Left cardiac atrium (tissue), 4 donors: ENCODE measurements at places on chromosomes 16 and 17. TPM values are rescaled to one million over a fixed set of nuclear protein-coding genes. Genes with fewer than 3 reads are reported as not detected.

The ASGR2 gene
- 0.68 TPM for total RNA-seq

DNA sequence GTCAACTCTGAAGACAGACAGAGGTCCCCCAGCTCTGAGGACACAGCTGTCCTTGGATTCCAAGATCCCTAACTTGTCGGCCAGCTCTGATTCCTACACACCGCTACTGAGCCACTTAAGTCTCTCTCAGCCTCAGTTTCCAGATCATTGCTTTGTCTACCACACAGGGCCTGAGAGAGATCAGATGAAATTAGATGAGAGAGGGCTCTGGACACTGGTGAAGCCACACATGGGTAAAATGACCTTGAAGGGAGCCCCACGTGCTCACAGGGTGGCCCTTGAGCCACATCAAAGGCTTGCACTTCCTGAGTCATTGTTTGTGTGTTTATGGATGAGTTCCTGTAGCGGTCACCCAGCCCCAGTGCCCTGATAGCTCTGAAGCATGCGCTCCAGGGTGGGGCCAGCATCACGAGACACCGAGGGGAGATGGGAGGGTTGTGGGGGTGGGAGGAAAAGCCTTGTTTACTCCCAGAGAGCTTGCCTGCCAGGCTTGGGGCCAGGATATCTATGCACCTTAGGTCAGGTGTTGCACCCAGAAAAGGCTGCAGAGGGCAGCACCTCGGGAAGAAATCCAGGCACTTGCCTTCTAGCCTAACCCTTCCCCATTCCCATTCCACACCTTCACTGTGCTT, 32.7 kb upstream of the SLC6A2 start:
- DNase-seq = no peak

DNA sequence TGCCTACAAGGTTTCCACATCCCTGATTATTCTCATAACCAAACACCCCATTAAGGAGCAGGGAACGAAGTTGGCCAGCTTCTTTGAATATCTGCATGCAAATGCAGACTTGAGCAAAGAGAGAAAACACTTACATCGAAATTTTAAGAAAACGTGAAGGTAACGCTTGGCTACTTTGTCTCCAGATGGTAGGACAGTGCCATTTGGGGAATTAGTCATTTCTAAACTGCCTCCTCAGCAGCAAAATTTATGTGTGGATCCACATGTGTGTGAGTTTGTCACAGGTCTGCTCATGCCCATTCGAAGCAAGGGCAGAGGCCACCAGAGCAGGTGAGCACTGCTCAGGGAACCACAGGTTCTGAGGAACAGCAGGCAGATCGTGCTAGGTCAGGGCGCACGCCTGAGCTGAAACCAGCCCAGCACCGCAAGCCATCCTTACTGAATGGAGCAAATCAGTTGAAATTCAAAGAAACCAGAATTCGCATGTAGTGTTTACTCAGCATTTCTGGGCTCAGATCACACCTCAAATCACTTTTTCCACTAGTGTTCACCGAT, 80.1 kb downstream of the SOCS1 start:
- no peak for DNase-seq

DNA sequence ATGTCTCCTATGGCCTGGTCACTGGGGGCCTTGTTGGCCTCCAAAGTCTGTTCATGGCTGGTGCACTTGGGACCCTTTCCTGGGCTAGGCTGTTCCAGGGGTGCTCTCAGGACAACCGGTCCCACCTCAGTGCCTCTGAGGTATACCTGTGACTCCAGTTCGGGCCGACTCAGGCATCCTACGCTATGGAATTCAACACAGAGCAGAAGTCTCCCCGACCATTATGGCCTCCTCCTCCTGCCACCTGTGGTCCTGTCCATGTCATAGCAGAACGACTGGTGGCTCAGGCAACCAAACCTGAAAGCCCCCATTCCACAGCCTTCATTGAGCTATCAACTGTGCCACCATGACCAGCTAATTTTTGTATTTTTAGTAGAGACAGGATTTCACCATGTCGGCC, 8.5 kb upstream of the PSMD7 start:
- DNase-seq = no peak
